ENCODE measurements at places on chromosomes 7 and 10.

DNA sequence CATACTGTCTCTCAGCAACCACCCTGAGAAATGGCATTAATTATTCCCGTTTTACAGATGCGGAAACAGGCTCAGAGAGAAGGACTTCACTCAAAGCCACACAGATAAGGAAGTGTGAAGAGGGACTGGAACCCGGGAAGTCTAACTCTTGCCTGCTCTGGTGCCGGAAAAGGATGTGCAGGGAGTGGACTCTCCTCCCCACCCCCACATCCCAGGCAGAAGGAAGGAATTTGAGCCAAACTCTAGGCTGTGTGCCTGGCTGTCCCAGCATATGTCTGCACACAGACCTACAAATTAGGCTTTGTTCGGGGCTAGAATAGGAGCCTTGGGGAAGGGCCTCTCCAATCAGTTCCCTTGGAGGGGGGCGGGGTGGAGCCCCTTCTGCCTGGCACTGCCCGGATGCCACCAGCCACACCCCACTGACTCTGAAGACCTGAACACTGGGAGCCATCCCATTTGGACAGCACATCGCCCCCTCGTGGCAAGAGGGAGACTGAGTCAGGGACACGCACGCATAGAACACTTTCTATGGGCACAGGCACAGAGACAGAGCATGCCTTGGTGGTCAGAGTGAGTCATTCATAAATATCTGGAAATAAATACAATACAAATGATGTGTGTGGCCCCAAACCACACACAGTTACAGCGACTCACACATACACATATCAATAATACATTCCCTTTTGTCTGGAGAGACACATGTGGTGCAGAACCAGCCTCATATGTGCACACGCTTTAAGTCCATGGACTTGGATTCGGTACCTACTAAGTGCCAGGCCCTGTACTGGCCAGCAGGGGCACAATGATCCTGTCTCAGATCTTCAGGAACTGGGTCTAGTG lies 13.1 kb downstream of the LZTS2 start:
- peak; percentile 87 for DNase-seq

DNA sequence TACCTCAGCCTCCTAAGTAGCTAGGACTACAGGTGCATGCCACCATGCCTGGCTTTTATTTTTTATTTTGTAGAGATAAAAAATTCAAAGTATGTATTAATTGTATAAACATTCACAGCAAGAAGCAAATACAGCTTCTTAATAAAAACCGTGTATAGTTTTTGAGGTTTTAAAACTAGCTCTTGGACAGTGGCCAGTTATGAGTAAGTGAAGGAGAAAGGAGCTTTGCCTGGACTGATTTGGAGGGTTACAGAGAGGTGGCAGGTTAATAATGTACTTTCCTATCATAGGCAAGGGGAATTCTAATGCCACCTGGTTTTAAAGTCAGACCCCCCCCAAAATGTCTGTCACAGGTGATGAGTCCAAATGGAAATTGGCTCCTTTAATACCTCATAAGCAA lies 43.4 kb downstream of the ZNRF2 start:
- DNase-seq: no peak

- DNase-seq: no peak
Measured at GRCh38 chr7:155457544-155458110, 302 bp upstream of the EN2 start.

GRCh38 chr10:71343392-71343773 lies 24.3 kb downstream of the SLC29A3 start:
- DNase-seq: no peak

- peak; percentile 66 for DNase-seq
Measured at GRCh38 chr7:151520419-151521261, 945 bp upstream of the RHEB start.

Data from stimulated activated naive CD8-positive, alpha-beta T cell treated with anti-CD3 and anti-CD28 coated beads, Interleukin-15, amount 100 ng/mL, for 72 hours (primary cell).